ENCODE measurements at places on chromosomes 12 and 14.

DNA sequence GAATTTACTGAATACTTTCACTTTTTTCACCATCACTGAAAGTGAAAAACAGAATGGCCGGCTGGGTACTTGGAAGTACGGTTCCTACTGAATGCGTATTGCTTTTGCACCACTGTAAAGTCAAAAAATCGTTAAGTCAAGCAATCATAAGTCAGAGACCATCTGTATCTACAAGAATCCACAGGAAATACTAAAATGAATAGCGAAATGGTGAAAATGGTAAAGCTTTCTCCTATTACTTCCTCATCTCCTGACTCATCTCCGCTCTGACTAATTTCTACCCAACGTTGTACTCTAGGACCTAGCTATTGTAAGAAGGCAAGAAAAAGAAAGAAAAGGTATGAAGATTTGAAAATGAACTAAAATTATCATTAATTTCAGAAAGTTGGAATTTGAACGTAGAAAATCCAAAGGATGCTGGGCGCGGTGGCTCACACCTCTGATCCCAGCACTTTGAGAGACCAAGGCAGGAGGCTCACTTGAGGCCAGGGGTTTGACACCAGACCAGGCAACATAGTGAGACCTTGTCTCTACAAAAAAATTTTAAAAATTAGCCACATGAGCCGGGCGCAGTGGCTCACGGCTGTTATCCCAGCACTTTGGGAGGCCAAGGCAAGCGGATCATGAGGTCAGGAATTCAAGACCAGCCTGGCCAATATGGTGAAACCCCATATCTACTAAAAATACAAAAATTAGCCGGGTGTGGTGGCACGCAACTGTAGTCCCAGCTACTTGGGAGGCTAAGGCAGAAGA lies 5.3 kb upstream of the CDCA4 start:
- DNase-seq: peak; percentile 53

GRCh38 chr14:93757206-93757605 lies 31.1 kb downstream of the PRIMA1 start:
- no peak for DNase-seq

DNA sequence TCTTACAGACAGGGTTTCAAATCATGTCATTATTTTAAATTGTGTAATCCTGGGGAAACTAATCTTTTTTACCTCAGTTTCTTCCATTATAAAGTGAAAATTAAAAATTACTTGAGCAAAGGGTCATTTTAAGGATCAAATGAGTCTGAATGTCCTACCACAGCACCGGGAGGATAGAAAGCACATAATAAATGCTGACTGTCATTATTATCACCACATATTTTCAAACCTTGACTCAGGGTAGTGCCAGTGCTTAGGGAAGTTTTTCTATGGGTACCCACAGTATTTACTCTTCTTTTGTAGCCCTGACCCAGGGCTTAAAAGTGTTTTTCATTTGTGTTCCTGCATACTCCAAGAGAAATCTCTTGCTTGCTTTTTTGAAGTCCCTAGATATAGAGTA lies 60.5 kb downstream of the KCNMB4 start:
- DNase-seq: no peak

DNA sequence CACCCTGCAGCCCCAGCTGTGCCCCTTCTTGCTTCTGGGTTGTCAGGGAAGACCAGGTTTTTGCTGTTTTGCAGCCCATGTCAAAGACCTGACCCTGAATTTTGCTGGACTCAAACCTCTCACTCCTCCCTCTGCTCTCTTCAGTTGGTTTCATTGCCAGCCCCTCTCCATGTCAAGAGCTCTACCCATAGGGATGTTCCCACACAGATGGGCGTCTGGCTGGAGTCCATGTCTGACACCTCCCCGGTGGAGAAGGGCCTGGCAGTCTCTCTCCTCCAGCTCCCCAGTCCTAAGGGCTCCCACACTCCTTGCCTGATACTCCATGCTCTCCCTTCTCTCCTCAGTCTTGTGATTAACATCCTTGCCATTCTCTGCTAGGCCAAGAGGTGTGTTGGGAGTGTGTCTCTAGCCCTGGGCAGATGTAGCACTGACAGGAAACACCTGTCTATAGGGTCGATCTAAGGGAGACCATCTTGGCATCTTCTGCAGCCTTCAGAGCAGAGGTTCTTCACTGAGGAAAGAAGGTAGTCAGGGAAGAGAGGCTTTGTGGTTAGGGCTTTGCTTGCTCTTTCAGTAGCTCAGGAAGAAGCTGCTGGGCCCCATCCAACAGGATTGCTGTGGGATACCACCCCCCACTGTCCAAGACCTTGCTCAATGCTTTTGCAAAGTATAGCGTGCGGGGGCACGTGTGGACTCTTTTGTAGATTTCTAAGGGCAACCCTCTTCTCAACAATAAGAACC lies 4.7 kb downstream of the ASIC1 start:
- peak; percentile 83 for DNase-seq

GRCh38 chr14:32203928-32204357 lies 874 bp upstream of the RNU6-8 start:
- DNase-seq: no peak

GRCh38 chr12:106908561-106908960 lies 47.1 kb upstream of the TMEM263 start:
- no peak for DNase-seq

DNA sequence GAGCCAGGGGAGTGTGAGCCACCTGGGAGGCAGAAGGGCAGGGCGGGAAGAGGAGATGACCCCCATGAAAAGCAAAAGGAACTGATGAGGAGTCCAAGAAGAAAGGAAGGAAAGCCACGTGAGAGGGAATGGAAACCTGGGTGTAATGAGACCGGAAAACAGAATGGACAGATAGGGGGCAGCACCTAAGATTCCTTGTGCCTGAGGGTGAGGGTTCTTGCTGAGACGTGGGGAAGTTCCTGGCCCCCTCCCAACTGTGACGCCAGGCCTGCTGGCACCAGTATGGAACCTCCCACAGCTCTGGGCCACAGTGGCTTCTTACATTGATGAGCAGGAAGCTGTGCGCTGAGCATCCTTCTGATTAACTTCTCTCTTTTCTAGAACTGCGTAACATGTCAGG lies 30.8 kb downstream of the TTC7B start:
- peak; percentile 15 for DNase-seq

DNA sequence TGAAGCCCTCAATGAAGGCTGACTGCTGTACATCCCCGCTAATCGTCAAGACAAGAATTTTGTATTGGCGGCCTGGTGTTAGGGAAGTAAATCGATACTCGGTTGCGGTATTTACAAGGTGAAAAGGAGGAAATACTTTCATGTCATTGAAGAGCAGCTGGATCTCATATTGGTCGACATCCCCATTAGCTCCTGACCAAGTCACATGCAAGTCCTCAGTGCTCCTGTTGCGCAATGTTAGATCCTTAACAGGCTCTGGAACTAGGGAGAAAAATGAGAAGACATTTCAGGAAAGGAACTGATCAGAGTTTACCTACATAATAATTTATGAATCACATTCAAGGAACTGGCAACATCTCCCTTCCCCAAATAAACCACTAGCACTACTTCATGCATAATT lies 66.2 kb downstream of the PTPRB start:
- DNase-seq: no peak

GRCh38 chr14:23118506-23119362 lies at the start of gene CEBPE:
Gene CEBPE (minus strand): TSS chr14:23119255. CDS start chr14:23119091, 164 bp downstream.
- DNase-seq: no peak

- peak; percentile 13 for DNase-seq
These were observed 41.0 kb downstream of the BDKRB1 start for GRCh38 chr14:96297000-96297399.

GRCh38 chr12:46452061-46452615 lies 79.6 kb upstream of the SLC38A2 start:
- DNase-seq: peak; percentile 51

GRCh38 chr12:12091977-12092663 lies 21.4 kb downstream of the BCL2L14 start:
- DNase-seq: no peak

- DNase-seq: peak; percentile 71
These were observed 32.8 kb upstream of the LUM start for GRCh38 chr12:91144053-91144452.

DNA sequence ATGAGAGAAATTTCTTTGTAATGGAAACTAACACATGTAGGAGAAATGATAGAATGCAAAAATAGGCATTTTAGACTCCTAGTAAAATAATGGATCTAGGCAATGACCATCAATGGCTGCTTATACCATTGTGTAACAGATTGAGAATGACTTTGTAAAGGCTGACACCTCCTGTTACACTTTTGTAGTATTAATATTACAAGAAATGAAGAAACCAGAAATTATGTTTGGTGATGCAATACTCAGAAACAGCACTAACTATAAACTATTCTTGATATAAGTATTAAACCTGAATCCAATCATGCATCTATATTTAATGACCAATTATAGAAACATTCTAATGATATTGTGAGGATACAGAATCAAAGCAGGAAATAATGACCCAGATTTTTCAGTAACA lies 108.5 kb upstream of the CNTN1 start:
- no peak for DNase-seq

DNA sequence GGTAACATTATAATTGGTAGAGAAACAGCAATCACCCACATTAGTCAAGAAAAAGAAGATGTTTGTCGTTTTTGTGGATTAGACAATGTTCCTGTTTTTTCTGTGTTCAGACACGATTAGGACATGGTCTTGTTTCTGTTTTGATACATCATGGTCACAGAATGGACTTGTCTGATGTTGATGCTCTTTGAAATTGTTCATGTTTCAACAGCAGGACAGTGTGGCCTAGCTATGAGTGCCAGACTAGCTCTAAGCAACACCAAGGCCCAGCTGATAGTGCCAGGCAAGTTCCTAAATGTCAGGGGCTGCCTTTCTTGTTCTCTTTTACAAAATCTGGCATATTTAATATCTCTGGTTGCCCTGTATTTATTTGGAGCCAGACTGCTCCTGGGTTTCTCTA lies 40.9 kb upstream of the TOMM20L start:
- DNase-seq: no peak

DNA sequence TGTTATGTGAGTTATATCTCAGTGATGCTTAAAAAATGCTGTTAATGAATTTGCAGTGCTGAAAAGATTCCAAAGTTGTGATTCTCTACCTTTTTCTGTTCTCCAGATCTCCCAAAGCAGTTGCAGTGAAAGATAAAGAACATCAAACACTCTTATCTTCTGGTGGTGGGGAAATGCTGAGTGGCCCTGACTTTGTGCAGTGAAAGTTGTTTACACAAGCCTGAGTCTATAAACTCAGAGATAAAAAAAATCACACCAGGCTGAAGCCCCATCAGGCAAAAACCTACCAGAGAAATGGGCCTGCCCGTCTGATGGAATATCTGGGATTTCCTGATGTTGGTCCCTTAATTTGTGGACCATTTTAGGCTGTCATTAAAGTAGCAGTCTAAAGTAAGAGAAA lies 46.1 kb downstream of the RASSF3 start:
- no peak for DNase-seq

DNA sequence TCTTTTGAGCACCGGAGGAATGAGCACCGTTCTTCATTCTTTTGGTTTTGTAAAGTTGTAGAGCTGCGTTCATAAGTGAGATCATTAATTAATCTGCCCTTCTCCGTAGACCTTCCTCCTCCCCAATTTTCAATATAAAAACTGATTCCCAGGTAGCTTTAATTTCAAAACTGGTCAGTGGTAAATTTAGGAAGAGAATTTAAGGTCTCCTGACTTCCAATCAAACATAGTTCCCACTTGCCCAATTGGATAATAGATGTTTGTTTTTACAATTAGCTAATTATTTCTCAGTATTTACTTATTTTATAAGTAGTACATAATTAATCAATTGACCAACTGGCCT lies 27.2 kb upstream of the YBX3 start:
- DNase-seq: no peak

GRCh38 chr12:10073261-10073660 lies 25.5 kb downstream of the CLEC1A start:
- DNase-seq: no peak

GRCh38 chr14:92589213-92589852 lies 75.8 kb downstream of the RIN3 start:
- DNase-seq: peak; percentile 35

- no peak for DNase-seq
These were observed 78.7 kb downstream of the SPTB start for GRCh38 chr14:64801046-64801445.

DNA sequence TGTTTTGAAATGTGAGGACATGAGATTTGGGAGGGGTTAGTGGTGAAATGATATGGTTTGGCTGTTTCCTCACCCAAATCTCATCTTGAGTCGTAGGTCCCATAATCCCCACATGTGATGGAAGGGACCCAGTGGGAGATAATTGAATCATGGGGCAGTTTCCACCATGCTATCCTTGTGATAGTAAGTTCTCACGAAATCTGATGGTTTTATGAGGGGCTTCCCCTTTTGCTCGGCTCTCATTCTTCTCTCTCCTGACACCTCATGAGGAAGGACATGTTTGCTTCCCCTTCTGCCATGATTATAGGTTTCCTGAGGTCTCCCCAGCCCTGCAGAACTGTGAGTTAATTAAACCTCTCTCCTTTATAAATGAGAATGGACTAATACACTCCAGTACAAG lies 18.0 kb downstream of the GALNT6 start:
- DNase-seq: no peak

DNA sequence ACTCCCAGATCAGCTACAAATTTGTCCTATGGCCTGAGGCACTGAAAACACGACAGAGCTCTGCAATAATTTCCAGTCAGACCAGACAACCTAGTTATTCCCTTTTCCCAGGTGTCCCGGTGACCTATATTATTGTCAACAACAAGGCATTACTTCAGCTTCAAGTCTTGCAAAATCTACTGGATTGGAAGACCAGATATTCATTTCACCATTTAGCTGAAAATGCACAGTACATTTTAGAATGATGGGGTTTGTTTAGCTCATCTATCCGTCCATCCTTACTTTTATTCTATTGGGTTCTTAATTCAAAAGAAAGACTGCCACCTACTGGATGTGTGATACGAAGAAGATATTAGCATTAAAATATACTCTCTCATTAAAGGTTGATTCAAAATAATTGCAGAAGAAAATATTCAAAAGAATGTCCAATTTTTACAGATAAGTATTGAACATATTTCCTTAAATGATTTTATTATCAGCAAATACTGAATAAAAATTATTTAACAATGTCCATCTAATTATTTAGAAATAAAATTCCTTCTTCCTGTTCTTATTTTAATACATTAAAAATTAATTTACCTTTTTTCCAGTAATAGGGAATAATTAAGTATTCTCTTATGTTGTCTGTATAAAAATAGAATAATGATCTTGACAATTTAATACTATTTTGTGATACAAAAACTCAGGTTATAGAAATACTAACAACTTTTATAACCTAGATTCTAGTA lies 244.9 kb upstream of the LRIG3 start:
- DNase-seq: peak; percentile 66

GRCh38 chr14:65045006-65045405 lies 57.3 kb downstream of the MAX start:
- no peak for DNase-seq

DNA sequence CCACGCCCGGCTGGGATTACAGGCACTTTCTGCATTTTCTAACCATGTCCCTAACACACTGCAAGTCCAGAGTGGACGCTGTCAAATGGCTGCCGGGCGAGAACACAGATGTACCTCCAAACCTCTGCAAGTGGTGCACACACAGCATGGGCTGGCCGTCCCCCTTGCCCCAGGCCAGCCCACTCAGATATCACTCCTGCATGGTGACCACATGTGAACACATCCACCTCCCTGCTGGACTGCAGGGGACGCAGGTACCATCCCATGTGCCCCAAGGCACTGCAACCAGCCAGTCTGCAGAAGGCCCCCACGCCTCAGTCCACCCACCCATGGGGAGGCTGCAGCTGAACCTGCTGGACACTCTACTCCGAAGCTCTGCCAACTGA lies 14.0 kb downstream of the BRF1 start:
- DNase-seq: no peak

All from fibroblast of upper back skin (primary cell).